ENCODE measurements at places on chromosomes 3 and 15.

DNA sequence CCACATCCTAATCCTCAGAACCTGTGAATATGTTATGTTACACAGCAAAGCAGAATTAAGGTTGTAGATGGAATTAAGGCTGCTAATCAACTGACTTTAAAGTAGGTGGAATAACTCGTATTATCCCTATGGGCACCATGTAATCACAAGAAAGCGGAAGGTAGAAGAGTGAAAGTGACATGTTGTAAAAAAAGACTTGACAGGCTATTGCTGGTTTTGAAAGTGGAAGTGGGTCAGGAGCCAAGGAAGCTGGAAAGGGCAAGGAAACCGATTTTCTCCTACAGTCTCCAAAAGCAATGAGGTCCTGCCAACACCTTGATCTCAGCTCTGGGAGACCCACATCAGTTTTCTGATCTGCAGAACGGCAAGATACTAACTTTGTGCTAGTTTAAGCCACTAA is 6.6 kb downstream of the TP63 start:
- no peak for DNase-seq

DNA sequence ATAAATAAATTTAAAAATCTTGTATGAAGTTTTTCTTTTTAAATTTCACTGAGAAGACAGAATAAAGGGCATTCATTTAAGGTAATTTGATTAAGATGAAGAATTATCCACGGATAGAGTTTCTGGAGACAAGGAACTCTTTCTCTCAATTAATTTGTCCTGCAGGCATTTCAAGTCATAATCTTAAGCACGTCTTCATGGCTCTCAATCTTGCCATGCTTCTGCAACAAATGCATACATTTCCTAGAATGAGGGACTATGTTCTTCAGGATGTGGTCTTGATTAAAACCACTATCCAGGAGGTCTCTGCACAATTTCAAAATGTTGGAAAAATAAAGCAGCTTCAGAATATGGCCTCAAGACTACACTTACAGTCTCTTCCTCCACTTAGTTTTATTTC is 67.6 kb upstream of the LSAMP start:
- DNase-seq: no peak

- no peak for DNase-seq
Observed at GRCh38 chr15:89003865-89004725, 84.2 kb upstream of the ABHD2 start.

- no peak for DNase-seq
Observed at GRCh38 chr15:48916721-48917120, 38.8 kb downstream of the EID1 start.

GRCh38 chr15:46709460-46710083 is 1007.7 kb upstream of the SEMA6D start:
- DNase-seq: no peak

Measured in natural killer cell treated with Interleukin-12 subunit alpha and Interleukin-12 subunit beta and Interleukin-15 and Interleukin-18, amount 100 ng/mL, for 72 hours (primary cell).